Germinal center (tissue), 1 donor: ENCODE measurements at places on chromosomes 7 and 10.
A peak's percentile ranks its signal among the peaks of the same experiment; 100 is the strongest.

- peak; percentile 87 for DNase-seq
These were observed at the start of gene IQCE for GRCh38 chr7:2558629-2559282. Gene IQCE (plus strand): TSS chr7:2558979. CDS start chr7:2559182, 203 bp downstream.

DNA sequence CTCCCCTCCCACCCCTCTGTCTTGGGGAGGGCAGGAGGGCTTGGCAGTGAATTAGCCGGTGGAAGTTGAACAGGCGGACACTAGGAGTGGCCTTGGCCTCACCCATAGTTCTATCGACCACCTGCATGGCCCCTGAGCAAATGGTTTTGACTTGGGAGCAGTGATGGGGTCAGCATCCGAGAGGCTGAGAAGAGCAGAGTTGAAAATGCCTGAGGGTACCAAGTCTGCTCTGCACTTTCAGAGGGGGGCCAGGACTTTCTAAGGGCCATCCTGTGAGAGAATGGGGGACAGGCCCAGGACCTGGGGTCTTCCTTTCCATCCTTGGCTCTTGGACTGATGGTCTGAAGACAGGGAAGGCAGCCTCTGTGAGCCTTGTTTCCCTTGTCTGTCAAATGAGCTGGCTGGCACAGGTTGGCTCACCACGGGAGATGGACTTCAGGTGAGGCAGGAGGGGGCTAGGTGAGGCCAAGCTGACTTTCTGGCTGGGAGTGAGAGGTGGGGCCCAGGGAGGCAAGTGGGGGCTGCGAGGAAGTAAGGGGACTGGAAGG lies 29.4 kb downstream of the CDH23 start:
- no peak for DNase-seq

- DNase-seq: no peak
These were observed 531.0 kb upstream of the COBL start for GRCh38 chr7:51847461-51848134.

GRCh38 chr10:72784551-72785351 lies 92.8 kb downstream of the MCU start:
- DNase-seq: no peak

DNA sequence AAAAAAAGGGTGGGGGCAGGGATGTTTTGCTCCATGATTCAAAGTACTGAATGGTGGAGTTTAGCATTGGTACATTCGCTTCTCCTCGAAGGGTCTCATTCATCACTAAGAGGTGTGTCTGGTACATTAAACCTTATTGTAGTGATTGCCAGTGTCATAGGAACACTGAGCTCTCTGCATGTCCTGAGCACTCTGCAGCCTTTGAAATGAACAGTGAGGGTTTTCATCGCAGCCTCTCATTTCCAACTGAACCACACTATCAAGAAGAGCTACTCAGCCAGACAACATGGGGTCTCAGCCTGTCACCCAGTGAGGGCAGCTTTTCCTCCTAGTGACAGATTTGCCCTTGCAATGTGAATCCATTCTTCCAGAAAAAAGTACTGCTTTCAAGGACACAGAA lies 7.6 kb upstream of the DEPP1 start:
- DNase-seq: no peak

- no peak for DNase-seq
These were observed 29.0 kb upstream of the GNA12 start for GRCh38 chr7:2873146-2873545.

DNA sequence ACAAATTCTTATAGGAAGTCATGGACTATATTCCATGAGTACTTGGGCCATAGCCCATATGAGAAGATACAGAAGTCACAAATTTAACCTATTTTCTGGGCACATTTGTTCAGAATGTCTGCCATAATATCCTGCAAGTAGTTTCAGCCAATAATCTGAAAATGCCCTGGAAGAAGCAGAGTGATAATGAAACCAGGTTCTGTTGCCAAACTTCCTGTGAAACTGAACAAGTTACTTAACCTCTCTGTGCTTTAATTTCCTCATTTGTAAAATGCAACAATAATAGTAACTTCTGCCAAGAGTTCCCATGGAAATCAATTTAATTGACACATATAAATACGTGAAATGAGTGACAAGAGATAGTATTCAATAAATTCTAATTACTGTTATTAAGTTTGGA lies 88.8 kb downstream of the SEMA3C start:
- DNase-seq: no peak

DNA sequence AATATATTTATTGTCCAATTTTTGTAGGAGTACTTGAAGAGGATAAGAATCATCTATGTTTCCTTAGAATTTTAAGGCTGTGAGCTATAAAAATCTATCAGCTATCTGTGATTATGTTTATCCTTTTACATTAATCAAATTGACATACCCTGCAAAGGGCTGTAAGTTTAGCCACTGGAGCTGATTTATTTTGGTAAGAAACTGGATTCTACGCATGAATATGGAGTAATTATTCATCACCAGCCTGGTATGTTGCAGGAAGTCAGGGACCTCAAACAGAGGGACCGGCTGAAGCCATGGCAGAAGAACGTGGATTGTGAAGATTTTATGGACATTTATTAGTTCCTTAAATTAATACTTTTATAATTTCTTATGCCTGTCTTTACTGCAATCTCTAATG lies 696.9 kb downstream of the DNAJB9 start:
- DNase-seq: no peak

GRCh38 chr10:90319188-90319914 lies 538.5 kb downstream of the HTR7 start:
- DNase-seq: no peak

DNA sequence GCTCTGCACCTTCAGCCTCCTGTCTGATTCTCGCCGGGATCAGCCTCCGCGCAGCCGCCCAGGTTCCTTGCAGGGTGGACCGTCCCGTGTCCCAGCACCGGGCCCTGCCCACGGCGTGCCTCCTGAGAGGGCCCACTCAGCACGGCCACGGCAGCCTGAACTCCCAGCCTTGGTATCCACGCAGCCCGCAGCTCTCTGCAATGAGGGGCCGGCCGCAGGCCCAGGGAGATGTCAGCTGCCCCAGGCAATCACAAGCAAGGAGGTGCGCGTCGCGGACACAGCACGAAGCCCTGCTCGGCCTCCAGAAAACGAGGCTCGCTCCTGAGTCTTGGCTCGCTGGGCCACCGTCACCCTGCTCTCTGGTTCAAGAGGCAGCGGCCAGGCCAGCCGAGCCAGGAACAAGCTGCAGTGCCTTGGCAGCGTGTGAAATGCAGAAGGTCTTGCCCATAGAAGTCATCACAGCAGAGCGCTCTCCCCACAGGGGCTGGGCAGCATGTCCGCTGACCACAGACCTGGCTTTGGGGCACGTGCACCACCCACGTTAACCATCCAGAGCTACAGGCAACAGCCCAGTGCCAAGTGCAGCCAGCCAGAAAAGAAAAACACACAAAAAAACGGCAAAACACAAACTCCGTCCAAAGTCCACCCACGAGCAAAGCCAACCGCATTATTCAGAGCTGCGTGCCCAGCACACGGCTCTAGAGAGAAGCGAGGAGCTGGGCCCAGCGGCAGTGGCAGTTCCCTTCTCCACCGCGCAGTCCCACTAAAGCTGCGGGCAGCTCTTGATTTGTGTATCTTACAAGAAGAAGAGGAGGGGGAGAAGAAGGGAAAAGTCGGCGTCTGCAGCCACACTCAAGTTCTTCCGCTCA lies 13.9 kb downstream of the GPER1 start:
- no peak for DNase-seq

DNA sequence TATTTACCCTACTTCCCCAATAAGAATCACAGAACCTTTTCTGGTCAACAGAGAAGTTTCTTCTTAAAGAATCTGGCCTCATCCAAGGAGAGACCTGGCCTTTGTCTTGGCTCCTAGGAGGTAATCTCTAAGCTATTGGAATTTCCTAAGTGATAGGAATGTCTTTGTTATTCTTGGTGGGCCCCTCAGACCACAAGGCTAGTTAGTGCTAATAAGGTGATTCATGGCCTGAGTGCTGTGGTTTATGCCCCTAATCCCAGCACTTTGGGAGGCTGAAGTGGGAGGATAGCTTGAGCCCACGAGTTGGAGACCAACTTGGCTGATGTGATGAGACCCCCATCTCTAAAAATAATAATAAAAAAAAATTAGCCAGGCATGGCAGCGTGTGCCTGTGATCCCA lies 60.0 kb upstream of the CYP2C18 start:
- no peak for DNase-seq
